HFFc6 (cell line): ENCODE measurements at places on chromosomes 11 and 22. TPM values are rescaled to one million over a fixed set of nuclear protein-coding genes. Genes with fewer than 3 reads are reported as not detected.

GRCh38 chr11:76241243-76242000 lies 35.1 kb upstream of the WNT11 start:
- no peak for DNase-seq

OR8A1 gene
- total RNA-seq = not detected in 3 replicates

CENATAC gene
- total RNA-seq = 16.3 to 17.5 TPM (median 17.3 TPM) in 3 replicates

DNA sequence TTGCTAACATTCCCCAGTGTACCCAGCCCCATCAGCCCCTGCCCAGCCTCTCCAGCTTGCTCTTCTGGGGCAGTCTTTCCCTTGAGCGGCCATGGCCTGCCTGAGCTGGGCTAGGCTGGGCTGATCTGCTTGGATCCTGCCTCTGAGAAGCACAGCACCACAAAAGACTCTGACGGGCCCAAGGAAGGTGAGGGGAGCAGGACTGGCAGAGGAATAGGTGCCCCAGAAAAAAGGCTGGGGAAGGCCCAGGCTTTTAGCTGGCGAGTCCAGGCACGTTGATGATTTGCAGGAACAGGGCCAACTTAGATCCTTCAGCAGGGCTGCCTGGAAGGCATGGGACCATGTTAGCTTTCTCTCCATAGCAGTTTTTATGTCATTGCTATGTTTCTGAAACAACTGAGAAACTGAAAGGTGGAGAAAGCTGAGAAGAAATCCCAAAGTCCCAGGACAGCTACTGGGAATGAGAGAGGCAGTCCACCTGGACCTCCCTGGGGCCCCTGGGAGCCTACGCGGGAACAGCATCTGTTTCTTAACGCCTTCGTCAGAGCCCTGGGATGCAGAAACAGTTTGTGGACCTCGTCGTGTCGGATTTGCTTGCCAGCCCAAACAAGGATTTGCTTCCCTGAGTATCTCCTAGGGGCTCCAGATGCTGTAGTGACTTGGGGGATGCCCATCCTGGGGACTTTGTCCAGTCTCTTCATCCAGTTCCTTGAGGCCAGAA lies 24.4 kb upstream of the FXYD6 start:
- DNase-seq = no peak

MYH9 gene
- total RNA-seq = 905 to 1,070 TPM (median 940 TPM) in 3 replicates

- no peak for DNase-seq
Observed at GRCh38 chr11:15673408-15673831, 558.7 kb downstream of the INSC start.

PRCP gene
- total RNA-seq = 51.6 and 53.0 TPM in 2 replicates

DNA sequence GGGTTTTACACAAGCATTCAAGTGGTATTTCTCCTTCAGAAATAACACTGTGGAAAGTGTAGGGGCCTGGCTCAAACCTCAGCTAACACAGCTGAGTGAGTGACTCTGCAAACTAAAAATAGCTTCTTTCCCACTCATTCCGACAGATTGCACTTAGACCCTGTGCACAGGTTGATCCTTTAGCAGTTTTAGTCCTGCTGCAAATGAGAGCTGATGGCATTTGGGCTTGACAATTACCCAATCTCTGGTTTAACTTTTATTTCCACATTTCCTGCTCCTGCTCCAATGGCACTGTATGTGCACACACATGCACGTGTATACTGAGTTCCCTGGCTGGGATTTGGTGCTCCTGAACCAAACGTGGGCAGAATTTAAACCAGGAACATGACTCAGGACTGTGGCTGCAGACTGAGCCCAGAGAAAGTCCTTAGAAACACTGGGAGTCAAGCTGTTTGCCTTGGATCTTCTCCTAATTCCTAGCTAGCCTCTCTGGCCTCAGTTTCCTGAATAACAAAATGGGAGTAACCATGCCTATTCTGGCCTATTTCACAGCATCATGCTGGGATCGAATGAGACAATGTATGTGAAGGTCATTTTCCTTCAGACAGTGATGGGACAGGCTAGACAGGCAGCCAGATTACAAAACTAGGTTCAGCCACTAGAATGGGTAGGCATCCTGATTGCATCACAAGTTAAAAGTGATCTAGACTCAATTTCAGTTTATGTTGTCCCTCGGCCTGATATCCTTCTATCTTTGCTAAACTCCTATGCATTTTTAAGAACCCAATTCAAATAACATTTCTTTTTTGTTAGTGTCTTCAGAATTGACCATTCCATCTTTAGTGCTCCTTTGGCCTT lies 58.2 kb downstream of the SERGEF start:
- DNase-seq = no peak

SHISAL1 gene
- total RNA-seq = not detected in 2 replicates

GRCh38 chr11:95157824-95158223 lies 68.2 kb downstream of the ENDOD1 start:
- DNase-seq = no peak

- DNase-seq = no peak
Observed at GRCh38 chr11:6283453-6284023, 23.9 kb downstream of the CCKBR start.

DENND6B gene
- total RNA-seq = 1.9 to 3.2 TPM (median 2.5 TPM) in 3 replicates

PKDREJ gene
- total RNA-seq = not detected in 3 replicates

- no peak for DNase-seq
Observed at GRCh38 chr11:64130618-64131017, 35.3 kb downstream of the MACROD1 start.

CBX7 gene
- total RNA-seq = 6.4 and 7.5 TPM in 2 replicates

GRCh38 chr11:64459609-64460008 lies 100.6 kb downstream of the RPS6KA4 start:
- DNase-seq = no peak

GRCh38 chr22:45866126-45866645 lies 110.8 kb downstream of the WNT7B start:
- no peak for DNase-seq

- no peak for DNase-seq
Observed at GRCh38 chr22:37626144-37626543, 13.3 kb upstream of the SH3BP1 start.

GGT5 gene
- total RNA-seq = 0.27 to 0.42 TPM (median 0.29 TPM) in 3 replicates
